ENCODE measurements at places on chromosomes 1 and 21. TPM values are rescaled to one million over a fixed set of nuclear protein-coding genes. Genes with fewer than 3 reads are reported as not detected.

GRCh38 chr1:85656256-85656655, 52.0 kb downstream of the ZNHIT6 start:
- peak; percentile 75 for DNase-seq

Gene PTPRC
- total RNA-seq = not detected

DNA sequence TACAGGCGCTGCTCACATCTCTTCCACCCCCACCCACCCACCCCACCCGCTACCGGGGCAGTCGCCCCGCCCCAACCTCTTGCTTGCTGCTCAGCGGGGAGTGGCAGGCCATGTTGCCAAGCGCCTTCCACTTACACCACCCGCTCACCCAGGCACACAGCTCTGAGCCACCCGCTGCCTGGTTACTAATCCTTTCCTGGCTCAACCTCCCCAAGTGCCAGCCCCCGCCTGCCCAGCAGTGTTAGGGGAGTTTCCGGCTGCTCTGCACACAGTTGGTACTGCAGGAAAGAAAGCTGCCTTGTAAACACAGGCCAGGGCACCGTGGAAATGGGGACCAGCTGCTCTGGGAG, 56.2 kb downstream of the LACTBL1 start:
- DNase-seq = no peak

Gene LCE1D
- total RNA-seq = not detected

Gene PTCH2
- total RNA-seq = under 0.01 TPM

DNA sequence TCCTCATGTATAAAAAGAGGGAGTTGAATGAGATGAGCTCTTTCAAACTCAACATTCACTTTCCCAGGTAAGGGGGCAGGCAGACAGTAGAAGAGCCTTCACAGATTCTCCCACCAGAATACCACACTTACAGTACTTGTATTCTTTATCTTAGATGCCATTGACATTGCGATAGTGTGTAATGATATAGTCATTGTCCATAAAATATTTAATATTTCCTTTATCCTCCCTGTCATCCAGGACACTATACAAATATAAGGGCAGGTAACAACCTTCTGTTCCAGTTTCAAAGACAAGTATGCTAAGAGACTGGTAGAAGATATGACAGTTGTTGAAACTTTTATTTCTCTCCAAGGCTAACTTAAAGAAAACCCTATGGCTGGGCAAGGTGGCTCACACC, 56.5 kb upstream of the MTF2 start:
- no peak for DNase-seq

Gene PCBP3
- 2.5 TPM for total RNA-seq

DNA sequence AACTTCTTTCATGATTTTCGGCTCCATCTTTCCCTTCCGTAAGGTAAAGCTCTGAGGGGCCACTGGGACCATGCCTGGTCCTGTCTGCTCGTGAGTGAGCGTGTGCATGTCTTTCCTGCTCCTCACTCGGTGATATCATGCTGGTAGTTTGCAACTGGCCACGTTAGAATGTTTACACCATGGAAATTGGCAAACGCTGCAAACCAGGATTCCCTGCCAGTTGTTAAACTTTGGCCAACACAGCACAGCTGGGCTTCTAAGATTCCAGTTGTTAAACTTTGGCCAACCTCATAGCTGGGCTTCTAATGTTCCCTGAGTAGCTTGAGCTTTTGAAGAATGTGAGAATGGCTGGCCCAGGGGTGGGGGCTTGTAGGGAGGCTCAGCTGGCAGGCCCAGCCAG, 68.0 kb upstream of the ACTL8 start:
- DNase-seq = peak; percentile 48

DNA sequence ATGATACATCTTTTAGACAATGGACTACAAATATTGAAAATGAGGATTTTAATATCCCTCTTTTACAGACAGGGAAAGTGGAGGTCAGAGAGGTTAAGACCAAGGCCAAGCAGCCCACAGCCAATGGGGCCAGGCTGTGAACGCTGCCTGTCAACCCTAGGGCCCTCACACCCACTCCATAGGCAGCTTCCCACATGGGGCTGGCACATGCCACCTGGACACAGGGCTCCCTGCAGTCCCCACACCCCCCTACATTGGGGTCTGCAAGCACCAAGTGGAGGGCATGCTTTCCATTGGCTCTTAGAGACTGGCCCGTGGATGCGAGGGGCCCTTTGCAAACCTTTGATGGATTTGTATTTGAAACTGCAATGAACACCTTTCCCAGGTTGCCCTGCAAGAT, 348.5 kb upstream of the VAMP3 start:
- DNase-seq = no peak

Gene OR6K3
- total RNA-seq = not detected

Gene FCRL1
- not detected for total RNA-seq

- DNase-seq = peak; percentile 57
Measured at GRCh38 chr1:50605186-50605875, 182.1 kb upstream of the DMRTA2 start.

- DNase-seq = peak; percentile 88
Measured at GRCh38 chr1:29688471-29689365, 452.4 kb downstream of the PTPRU start.

- DNase-seq = peak; percentile 47
Measured at GRCh38 chr1:48329486-48329885, 107.0 kb downstream of the SLC5A9 start.

Gene TGFBR3
- total RNA-seq = 8.3 TPM

Gene RXFP4
- total RNA-seq = not detected

- DNase-seq = no peak
Measured at GRCh38 chr1:97128426-97128825, 406.8 kb downstream of the PTBP2 start.

Gene VANGL1
- 7.5 TPM for total RNA-seq

DNA sequence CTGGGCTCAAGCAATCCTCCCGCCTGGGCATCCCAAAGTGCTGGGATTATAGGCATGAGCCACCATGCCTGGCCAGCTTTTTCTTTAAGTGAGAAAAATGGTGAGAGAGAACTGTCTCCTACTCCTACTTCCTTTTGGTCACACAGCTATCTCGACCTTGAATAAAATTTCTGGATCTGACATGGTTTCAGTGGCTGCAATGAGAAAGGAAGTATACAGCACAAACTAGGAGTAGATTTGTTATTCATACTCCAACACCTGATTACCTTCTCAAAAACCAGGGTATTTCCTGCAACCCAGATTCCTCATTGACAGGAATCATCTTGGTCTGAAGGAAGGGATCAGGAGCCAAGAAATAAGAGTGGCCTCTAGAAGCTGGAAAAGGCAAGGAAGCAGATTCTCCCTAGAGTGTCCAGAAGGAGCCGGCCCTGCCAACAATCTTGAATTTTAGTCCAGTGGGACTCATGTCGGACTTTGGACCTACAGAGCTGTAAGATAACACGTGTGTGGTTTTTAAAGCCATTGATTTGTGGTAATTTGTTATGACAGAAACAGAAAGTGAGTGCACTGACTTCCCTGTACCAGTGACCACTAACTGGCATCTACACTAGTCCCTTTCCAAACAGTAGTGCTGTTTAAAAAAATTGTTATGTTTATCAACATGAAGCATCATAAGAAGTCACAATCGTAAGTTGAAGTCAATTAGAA, 516.6 kb downstream of the SMYD3 start:
- no peak for DNase-seq

Gene GBP7
- total RNA-seq = not detected

DNA sequence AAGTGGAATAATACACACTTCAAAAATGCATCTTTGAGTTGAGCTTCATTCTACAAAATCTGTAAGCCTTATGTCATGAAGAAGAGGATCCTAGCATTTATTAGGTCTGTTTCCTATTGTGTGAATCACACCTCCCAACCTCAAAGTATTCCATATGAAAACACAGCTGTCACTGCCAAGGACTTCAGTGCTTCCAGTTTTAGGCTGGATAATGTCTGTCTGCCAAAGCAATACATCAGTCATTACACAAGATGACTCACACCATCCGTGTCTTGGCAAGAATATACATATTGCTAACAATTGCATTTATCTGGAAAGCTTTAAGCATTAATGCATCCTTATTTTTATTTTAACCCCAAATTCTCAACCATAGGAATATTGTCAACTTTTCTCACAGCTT, 125.7 kb upstream of the TMPRSS15 start:
- no peak for DNase-seq
